ENCODE measurements at places on chromosomes 6 and 20.
A peak's percentile ranks its signal among the peaks of the same experiment; 100 is the strongest.

DNA sequence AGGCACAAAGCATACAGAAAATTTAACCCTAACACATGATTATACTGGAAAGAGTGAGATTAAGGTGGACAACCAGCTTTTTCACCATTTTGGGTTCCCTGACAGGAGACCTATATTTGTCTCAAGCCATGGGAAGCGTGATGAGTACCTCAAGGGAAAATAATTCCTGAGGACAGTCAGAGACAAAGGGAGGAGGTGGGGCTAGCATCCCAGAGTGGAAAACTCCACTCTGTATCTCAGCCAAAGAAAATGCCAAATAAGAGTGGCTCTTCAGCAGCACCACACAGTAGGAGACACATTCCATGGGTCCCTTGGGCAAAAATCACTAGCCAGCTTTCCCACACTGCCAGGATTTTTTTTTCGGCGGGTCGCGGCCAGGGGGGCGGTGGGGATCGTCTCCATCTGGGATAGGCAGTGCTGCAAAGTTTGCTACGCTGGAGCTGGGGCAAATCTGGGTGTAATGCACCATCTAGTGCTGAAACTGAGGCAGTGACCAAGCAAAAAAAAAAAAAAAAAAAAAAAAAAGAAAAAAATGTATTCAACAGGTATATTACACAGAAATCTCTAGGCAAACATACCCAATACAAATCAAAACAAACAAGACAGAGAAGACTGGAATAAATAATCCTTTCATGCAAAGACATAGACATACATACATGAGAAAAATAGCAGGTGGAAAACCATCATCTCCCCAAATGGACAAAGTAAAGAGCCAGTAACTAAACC lies 77.3 kb upstream of the SLC35F1 start:
- peak; percentile 4 for DNase-seq

- DNase-seq = no peak
These were observed 414.3 kb downstream of the CDKAL1 start for GRCh38 chr6:20948556-20948955.

DNA sequence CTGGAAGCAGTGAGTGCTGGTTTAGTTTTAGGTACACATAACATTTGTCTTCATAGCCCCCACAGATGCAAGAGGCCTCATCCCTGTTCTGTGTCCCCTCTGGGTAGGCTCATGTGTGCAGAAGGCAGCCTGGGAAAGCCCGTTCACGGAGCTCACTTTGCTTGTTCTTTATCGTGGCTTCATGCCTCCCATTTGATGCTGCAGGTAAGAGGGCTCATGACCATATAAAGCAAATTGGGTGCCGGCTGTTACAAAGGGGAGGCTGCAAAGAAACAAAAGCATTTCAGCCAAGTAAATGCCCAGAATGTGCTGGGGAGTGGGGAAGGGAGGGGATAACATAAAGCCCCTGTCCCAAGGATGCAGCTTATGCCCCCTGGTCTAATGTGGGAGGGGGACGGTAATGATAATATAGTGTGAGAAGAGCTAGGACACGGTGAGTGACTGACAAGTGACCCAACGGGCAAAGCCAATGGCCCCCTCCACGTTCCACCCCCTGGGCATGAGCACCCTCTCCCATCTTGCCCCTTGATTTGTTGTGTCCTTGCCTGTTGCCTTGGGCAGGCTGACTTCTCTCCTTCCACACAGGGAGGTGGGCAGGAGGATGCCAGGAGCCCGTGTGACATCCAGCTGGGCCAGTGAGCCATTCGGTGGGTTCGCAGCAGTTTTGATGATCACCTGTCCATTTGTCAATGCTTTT lies 138.0 kb downstream of the FOXO3 start:
- DNase-seq = no peak

GRCh38 chr6:44247338-44248302 lies 719 bp downstream of the HSP90AB1 start:
- DNase-seq = peak; percentile 72

GRCh38 chr6:106334646-106335448 lies 9.3 kb upstream of the ATG5 start:
- DNase-seq = peak; percentile 21

GRCh38 chr6:150084426-150084825 lies 15.5 kb upstream of the ULBP3 start:
- no peak for DNase-seq

- no peak for DNase-seq
These were observed 1.9 kb upstream of the NECAB3 start for GRCh38 chr20:33676121-33676520.

DNA sequence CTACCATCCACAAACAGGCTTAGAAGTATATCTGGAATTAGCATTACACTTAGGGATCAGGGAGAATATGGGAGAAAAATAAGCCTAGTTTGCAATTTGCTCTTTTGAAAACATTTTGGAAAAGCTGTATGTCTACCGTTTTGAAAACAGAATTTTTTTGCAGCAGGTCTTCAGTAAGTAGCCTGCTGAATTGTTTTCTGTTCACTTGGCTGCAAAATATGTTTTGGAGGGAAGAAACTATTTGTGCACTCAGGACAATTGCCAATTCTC lies 39.6 kb downstream of the ILRUN start:
- no peak for DNase-seq

DNA sequence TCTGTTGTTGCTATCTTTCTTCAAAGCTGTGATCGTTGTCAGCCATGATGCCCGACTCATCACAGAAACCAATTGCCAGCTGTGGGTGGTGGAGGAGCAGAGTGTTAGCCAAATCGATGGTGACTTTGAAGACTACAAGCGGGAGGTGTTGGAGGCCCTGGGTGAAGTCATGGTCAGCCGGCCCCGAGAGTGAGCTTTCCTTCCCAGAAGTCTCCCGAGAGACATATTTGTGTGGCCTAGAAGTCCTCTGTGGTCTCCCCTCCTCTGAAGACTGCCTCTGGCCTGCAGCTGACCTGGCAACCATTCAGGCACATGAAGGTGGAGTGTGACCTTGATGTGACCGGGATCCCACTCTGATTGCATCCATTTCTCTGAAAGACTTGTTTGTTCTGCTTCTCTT lies 19.3 kb downstream of the ABCF1 start:
- no peak for DNase-seq

GRCh38 chr6:52595796-52596130 lies 18.9 kb upstream of the TRAM2 start:
- DNase-seq = no peak

GRCh38 chr20:44848254-44849015 lies 37.1 kb upstream of the YWHAB start:
- no peak for DNase-seq

DNA sequence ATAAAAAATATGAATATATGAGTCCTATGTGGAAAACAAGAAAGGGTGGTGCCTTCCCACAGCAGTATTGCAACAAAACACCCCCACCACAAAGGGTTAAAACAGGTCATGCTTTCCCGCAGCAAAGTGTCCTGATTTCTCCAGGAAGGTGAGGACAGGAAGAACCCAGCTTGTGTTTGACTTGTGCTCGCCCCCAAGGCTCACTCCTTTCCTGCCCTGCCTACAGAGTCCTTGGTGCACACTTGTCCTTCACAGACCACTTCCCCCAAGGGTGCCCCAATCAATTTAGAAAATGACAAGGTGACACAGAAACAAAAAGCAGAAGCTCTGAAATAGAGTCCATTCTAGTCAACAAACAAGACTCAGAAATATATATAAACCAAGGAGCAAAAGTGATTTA lies 237.4 kb downstream of the PTPRK start:
- DNase-seq = no peak

DNA sequence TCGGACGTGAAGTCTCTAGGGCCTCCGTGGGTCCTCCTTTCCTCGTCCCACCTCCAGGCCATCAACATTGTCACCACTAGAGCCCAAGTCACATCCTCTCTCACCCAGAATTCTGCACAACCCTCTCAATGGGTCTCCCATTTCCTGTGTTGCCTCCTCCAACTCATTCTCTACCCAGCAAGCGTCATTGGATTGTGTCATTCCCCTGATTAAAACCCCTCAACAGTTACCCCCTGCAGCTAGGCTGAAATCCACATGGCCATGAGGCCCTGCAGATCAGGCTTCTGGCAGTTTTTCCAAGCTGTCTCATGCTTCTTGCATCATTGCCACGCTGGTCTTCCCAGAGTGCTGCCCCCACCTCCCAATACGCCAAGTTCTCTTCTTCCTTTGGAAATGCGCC lies 12.9 kb upstream of the FAM210B start:
- no peak for DNase-seq

DNA sequence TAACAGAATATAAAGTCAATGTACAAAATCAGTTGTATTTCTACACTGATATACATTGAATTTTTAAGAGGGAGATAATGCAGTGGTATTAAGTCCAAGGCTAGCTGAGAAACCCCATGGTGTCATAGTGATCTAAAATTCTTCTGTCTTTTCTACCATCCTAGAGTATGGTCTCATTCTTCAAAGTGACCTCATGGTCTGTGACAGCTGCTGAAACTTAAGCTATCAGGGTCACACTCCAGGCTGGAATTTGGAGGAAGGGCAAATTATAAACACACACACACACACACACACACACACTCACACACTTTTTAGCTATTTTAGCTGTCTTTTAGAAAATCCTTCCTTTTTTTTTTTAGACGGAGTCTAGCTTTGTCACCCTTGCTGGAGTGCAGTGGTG lies 47.3 kb upstream of the DYNLRB1 start:
- DNase-seq = no peak

DNA sequence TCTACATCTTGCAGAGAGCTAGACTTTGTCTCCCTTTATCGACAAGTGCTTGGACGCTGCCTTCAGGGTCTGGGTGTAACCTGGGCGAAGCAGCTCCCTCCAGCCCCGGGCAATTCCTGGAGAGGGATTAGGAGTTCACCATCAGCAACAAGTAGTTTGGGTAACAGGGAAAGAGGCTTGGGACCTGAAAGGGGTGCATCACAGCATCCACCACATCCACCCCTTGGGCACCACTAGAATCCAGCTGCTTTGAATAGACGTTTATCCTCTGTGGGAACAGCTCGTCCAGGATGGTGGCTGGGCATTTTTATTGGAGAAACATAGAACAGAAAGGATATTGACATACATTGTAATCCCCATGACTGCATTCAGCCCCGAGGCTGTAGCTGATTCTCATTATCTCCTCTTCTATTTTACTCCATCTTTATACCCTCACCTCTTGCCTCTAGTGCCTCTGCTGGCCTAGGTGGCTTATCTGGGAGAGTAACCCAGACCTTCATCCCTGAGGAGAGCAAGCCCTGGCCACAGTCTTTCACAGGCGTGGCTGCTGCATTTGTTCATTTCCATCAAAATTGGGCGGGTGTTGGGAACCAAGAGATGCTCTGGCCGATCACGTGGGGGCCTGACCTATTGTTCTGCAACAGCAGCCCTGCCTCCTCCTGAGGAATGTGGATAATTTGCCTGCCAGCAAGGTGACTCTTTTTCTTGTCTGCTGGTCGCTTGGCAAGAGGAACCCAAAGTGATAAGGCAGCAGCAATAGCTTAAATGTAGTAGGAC lies 109.2 kb upstream of the RALGAPA2 start:
- DNase-seq = no peak

DNA sequence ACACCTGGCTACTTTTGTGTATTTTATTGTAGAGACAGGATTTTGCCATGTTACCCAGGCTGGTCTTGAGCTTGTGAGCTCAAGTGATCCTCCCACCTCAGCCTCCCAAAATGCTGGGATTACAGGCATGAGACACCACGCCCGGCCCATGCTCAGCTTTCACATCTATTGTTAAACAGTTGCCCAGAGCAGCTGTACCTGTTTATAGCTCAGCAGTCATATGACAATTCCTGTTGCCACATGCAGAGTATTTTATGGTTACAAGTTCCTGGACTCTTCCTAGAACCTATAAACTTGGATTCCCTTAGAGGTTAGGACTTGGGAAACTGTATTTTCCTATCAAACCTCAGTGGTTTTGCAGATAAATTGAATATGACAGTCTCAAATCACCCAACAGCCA lies 188.3 kb upstream of the KCNG1 start:
- no peak for DNase-seq

GRCh38 chr6:43695215-43695966 lies 7.8 kb upstream of the MRPS18A start:
- no peak for DNase-seq

DNA sequence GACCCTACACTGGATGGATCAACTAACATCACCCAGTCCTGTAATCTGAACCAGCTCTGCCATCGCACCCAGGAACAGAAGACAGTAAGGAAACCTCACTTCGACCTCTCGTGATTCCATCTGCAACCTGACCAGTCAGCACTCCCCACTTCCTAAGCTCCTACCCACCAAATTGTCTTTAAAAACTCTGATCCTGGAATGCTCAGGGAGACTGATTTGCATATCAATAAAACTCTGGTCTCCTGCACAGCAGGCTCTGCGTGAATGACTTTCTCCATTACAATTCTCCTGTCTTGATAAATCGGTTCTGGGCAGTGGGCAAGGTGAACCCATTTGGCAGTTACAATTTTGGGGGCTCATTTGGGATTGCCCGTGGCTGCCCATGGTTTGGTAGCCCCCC lies 18.3 kb upstream of the AGPAT4 start:
- DNase-seq = no peak

GRCh38 chr20:49832632-49833327 lies 20.2 kb downstream of the SLC9A8 start:
- DNase-seq = no peak

GRCh38 chr6:105803442-105803841 lies 282.7 kb upstream of the PRDM1 start:
- no peak for DNase-seq

DNA sequence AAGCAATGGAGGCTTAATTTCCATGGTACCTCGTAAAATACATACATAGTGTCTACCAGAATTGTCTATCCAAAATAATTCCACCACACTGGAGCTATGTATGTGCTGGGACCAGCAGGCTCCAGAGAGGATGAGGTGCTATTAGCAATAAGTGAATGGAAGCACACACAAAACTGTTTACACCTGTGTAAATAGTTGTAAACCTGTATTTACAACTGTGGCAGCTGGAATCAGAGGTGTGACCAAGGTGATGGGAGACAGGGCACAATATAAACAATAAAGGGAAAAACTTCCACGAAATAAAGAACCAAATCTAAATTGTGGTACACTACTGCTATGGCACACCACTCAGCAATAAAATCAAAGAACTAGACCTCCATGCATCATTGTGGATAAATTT lies 14.4 kb downstream of the RARS2 start:
- DNase-seq = no peak

DNA sequence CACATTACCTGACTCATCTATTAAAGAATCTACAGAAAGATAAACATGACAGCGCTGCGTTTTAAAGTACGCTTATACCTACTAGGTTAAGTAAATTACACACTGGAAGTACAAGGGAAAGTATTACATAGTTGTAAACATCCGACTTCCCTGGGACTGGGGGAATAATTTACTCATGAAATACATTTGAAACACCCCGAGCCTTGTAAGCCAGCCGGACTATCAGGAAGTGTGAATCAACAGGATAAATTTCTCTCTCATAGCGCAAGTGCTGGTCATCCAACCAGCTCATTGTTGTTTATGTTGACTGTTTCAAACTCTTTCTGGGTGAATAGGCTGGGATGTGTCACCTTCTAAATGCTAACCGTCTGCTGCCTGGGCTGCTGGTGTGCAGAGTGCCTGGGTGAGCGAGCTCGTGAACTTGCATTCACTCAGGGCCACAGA lies 4.9 kb downstream of the BMP6 start:
- no peak for DNase-seq
